Hematopoietic multipotent progenitor cell (in vitro differentiated cells): ENCODE measurements at places on chromosomes 3 and 15.

DNA sequence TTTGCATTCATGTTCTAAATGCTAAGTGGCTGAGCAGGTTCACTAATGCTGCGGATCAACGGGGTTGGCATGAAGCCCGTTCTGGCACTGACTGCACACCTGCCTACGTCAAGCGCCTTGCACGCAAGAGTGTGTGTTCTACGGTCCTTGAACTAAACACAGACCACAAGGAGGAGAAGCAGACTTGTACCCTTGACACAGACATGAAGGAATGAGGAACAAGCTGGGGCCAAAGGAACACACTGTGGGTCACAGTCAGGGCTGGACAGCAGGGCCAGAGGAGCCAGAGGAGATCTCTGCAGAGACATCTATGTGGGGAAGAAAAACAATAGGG lies 48.0 kb upstream of the LDHAL6B start:
- no peak for DNase-seq

GRCh38 chr15:63387748-63388493 lies 6.3 kb upstream of the CA12 start:
- no peak for DNase-seq

GRCh38 chr3:66237552-66237951 lies 16.8 kb downstream of the SLC25A26 start:
- DNase-seq = no peak

DNA sequence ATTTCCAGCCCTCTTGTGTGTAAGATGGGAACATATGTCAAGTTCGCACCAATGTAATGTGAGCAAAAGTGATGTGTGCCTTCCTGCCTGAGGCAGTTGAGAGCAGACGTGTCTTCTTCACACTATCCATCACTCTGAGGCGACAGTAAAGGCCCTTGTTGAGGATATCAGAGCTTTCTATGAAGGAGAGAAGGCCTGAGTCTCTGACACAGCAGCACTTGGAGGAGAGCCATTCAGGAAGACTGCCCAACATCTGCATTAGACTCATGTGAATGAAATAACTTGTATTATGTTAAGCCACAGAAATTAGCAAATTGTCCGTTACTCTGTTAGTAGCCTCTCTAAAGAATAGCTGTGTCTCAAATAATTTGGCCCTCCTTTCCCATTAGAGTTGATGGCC lies 108.8 kb upstream of the CCDC54 start:
- DNase-seq = no peak

DNA sequence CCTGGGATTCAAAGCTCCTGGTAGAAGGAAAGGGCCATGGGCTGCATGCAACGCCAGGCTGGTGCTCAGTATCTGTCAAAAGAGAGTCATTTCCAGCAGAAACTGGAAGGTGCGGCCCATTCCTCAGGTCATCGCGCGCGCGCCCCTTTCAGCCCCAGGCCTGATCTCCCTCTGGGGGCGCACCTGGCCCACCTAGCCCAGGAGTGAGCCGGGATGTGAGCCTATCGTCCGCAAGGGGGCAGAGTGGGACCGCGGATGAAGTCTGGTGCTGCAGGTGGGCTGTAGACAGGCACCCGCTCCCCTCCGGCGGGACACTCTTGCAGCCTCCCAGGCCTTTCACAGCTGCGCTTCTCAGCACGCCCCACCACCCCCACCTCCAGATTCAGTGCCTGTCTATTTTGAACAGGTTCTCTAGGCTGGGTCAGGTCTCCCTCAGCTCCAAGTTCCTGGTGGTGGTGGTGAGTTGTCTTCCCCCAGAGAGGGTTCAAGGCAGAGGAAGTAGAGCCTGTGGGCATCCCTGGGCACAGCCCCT lies 5.8 kb upstream of the RPL29 start:
- peak; percentile 85 for DNase-seq

DNA sequence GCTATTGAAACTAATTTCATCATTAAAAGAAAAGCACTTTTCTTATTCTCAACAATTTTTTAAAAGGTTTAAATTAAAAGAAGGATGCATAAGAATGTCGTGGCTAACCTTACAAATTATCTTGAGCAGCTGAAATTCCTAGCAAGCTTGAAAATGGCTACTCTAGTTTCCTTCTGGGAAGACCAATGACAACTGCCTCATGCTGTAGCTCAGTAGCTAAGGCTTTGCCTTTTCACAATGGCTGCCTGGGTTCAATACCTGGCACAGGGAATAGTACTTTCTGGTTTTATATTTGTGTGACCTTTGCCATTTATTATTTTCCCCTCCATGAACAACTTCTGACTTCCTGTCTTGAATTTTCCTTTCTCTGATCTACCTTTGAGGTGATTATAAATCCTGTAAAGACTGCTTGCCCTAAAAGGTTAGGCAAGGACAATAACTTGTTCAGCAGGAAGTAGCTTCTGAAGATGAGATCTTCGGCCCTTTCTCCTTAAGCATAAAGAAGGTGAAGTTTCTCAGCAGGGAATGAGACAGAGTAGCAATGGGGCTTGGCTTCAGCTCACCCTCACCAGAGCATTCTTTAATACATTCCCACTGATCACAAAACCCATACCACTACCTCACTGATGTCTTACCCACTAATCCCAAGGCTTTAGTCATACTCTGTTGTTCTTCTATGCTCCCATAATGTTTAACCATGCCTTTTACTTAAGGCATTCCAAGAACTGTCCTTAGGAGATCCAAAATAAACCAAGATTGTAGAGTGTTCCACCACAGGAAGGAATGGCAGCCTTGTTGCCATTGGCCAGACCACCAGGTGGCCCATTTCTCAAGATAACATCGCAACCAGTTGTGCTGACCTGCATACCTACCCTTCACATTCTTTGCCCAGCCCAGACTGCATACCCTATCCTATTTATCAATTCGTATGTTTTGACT lies 276.8 kb downstream of the ULK4 start:
- DNase-seq = no peak

DNA sequence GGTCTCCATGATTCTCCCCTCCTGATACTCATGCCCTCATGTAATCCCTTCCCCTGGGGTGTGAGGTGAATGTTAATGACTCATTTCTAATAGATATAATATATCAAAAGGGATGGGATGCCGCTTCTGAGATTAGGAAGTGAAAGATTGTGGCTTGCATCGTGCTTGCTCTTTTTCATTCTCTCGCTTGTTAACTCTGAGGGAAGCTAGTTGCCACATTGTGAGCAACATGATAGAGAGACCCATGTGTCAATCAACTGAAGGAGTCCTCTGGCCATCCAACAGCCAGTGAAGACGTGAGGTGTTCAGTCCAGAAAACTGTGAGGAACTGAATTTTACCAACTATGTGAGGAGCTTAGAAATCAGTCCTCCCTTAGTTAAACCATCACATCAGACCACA lies 28.9 kb upstream of the DRD3 start:
- no peak for DNase-seq

DNA sequence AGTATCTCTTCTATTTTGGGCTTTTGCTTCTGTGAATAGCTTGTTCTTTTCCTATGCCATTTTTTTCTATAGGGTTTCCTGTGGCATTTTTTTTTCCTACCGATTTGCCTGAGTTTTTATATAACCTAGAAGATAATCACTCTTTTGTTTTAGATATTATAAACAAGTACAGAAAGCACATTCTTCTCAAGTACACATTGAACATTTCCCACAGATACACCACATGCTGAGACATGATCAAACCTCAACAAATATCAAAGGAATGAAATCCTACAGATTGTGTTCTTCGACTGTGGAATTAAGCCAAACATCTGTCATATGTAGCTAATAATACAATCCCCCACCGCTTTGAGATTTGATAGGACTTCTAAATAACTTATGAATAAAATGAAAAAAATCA lies 9.1 kb upstream of the FEM1B start:
- DNase-seq = no peak

DNA sequence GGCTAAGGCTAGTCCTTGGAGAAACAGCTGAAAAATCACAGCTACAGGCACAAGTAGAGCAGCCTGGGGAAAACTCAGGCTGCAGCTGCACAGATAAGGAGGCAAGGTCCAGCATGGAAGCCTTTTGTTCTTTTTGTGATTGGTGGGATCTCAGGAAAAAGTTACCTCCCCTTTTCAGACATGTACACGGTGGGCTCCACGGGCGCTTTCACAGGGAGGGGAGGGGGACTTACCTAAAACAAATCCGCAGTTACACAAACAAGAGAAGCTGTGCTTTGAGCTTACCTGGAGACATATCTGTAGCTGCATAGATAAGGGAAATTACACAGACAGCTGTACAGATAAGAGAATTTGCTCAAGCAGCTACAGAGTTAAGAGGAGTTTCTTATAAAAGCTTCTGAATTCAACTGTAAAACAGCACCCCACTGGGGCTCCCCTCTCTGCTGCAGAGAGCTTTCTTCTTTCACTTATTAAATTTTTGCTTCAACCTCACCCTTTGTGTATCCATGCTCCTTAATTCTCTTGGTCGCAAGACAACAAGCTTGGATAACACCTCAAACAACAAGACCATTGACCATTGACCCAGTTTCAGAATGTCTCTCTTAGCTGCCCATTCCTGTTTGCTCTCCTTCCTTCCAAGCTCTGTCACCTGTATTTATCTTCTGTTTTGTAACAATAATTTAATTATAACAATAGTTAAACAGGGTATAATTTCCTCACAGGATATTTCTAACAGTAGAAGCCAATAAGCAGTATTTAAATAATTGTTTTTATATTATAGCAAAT lies 10.9 kb upstream of the CD200 start:
- no peak for DNase-seq

DNA sequence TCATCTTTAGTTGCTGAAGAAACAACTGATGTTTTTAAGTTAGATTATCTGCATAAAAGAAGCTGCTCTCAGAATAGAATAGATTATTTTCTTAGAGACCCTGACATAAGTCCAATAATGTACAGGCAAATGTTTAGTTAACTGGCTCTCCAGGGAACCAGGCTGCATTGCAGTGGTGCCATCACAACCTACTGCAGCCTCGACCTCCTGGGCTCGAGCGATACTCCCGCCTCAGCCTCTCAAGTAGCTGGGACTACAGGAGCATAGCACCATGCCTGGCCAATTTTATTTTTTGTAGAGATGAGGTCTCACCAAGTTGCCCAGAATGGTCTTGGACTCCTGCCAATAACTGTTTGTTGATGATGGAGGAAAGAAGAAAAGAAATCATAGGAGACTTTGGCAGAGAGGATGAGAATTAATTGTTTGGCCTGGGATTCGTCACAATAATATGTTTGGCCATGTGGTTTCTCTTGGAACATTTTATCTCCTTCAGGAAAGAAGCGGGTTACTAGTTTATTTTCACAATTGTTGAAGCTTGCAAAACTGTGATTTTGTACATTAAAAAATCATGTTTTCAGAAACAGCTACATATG lies 429.2 kb downstream of the CADM2 start:
- DNase-seq = no peak

DNA sequence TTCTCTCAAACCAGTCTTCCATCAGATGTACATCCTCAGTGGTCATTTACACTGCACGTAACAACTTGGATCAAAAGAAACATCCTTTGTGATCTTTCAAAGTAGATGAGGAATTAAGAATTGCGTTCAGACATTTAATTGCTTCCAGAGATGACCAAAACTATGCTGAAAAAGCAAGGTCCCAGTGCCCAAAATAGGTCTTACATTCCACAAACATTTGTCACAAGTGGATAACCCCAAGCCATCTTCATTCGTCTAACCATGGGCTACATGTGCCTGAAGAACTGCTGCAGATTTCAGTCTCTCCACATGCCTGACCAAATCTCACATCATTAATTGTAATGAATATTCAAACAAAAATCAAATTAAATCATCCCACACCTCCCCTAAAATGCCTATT lies 273.6 kb downstream of the SHOX2 start:
- DNase-seq = no peak

- no peak for DNase-seq
These were observed 28.6 kb upstream of the C3orf80 start for GRCh38 chr3:160196511-160197104.

- DNase-seq = no peak
These were observed 587 bp downstream of the PIGX start for GRCh38 chr3:196712514-196713413.

DNA sequence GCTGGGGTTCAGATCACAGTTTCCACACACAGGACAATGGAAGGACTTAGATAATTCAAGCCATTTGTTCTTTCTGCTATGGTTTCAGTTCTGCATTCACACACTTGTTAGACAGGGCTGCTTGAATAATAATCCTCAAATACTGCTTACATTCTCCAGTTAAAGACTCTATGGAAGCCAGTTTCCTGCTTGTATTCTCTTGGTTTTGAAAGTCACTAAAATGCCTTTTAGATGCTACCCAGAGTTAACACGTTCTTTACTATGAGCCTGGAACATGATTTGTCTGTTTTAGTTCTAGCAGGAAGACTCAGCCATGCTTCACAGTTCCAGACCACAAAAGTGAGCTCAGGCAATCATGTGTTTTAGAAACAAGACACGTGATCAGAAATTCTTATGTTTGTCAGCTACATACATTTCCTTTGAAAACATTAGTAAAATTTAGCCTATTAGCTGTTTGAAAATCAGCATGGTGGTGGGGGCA lies 152.4 kb downstream of the LEKR1 start:
- no peak for DNase-seq

DNA sequence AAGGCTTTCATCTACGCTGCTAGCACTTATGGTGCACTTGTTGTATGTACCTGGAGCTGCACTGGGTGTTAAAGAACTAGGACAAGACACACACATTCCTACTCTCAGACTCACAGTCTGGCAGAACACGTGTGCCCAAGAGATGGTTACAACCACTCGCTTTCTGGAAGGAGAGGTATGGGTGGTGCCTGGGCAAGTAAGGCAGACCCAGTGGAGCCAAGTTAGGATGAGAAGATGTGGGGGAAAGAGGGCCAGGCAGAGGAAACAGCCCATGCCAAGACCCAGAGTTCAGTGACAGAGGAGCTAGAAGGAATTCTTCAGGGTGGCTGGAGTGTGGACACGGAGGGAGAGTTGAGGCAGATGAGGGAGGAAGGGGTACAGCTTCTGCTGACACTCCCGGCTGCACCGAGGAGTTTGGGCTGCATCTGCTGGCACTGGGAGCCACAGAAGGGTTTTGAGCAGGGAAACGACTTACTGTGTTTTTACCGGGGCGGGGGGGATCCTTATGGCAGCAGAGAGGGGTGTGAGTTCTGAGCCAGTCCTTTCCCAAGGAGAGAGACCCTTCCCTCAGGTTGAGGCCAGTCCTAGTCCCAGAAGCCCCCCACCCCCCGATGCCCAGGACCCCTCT lies 59.0 kb downstream of the GRIP2 start:
- DNase-seq = no peak
